ENCODE measurements at places on chromosomes 4 and X. TPM values are rescaled to one million over a fixed set of nuclear protein-coding genes. Genes with fewer than 3 reads are reported as not detected.

The ZNF732 gene
- total RNA-seq, result not detected

The GPR82 gene
- total RNA-seq, result not detected

The NUP62CL gene
- total RNA-seq, result 16.4 TPM

The SOX3 gene
- total RNA-seq, result not detected

The KLKB1 gene
- total RNA-seq, result not detected

The RTL9 gene
- total RNA-seq, result 0.16 TPM

The CHRDL1 gene
- total RNA-seq, result not detected

The GUCY1A1 gene
- total RNA-seq, result not detected

The ATP11C gene
- 11.2 TPM for total RNA-seq

The RHOXF2B gene
- total RNA-seq, result not detected

The CSAG3 gene
- not detected for total RNA-seq

The PABPC4L gene
- 0.06 TPM for total RNA-seq

The SLC6A14 gene
- not detected for total RNA-seq

The GRIA3 gene
- total RNA-seq, result not detected

The IL1RAPL2 gene
- total RNA-seq, result not detected

The CPLX1 gene
- 0.64 TPM for total RNA-seq

The DCLK2 gene
- 8.0 TPM for total RNA-seq

The WAS gene
- 0.52 TPM for total RNA-seq

The WDR17 gene
- 1.3 TPM for total RNA-seq

The KLHL13 gene
- total RNA-seq, result 0.26 TPM

The CRMP1 gene
- total RNA-seq, result 4.9 TPM

The HGFAC gene
- total RNA-seq, result 0.14 TPM

The SPANXC gene
- total RNA-seq, result not detected

The FRG1 gene
- 42.2 TPM for total RNA-seq

The SHROOM2 gene
- 0.97 TPM for total RNA-seq
